Smooth muscle cell of bladder (primary cell): ENCODE measurements at places on chromosomes 6 and 20. TPM values are rescaled to one million over a fixed set of nuclear protein-coding genes. Genes with fewer than 3 reads are reported as not detected.

The SLC17A1 gene
- not detected in 2 replicates for total RNA-seq

The PACRG gene
- 0.14 TPM in 1 of 2 replicates, not detected in the other for total RNA-seq

The HLA-DQB1 gene
- not detected in 2 replicates for total RNA-seq

The HMGCLL1 gene
- 0.18 and 0.28 TPM in 2 replicates for total RNA-seq

The GRIK2 gene
- 1.3 and 3.5 TPM in 2 replicates for total RNA-seq

The PSMB1 gene
- total RNA-seq = 270 and 365 TPM in 2 replicates

The COL12A1 gene
- 686 and 786 TPM in 2 replicates for total RNA-seq

The HLA-DRA gene
- total RNA-seq = 0.09 TPM in 1 of 2 replicates, not detected in the other

The DEF6 gene
- 0.83 and 1.3 TPM in 2 replicates for total RNA-seq

The BEND6 gene
- total RNA-seq = 6.5 and 12.8 TPM in 2 replicates

The ZNF337 gene
- total RNA-seq = 12.7 and 21.4 TPM in 2 replicates

The RAB32 gene
- 111 and 124 TPM in 2 replicates for total RNA-seq

The ID1 gene
- total RNA-seq = 141 and 149 TPM in 2 replicates

The TTK gene
- 2.8 and 4.0 TPM in 2 replicates for total RNA-seq

The ADGRF5 gene
- total RNA-seq = 0.14 and 1.6 TPM in 2 replicates

The CRISP3 gene
- not detected in 2 replicates for total RNA-seq

The MTRF1L gene
- 12.8 and 13.8 TPM in 2 replicates for total RNA-seq

The MCM9 gene
- 7.7 and 7.8 TPM in 2 replicates for total RNA-seq

The LTB gene
- total RNA-seq = not detected in 2 replicates

The DEFB124 gene
- total RNA-seq = not detected in 2 replicates

The RAET1L gene
- not detected in 2 replicates for total RNA-seq

The FAXC gene
- total RNA-seq = 0.28 and 0.55 TPM in 2 replicates

The HLA-DOB gene
- 0.09 and 0.14 TPM in 2 replicates for total RNA-seq

The CPNE5 gene
- total RNA-seq = 0.55 TPM in 1 of 2 replicates, not detected in the other

The DAAM2 gene
- 1.4 and 1.9 TPM in 2 replicates for total RNA-seq

The SH3BGRL2 gene
- 2.0 and 2.2 TPM in 2 replicates for total RNA-seq

The MUC22 gene
- total RNA-seq = not detected in 2 replicates

The TRIM10 gene
- total RNA-seq = not detected in 2 replicates

The HLA-DQA1 gene
- not detected in 2 replicates for total RNA-seq

The EYS gene
- 0.14 and 0.28 TPM in 2 replicates for total RNA-seq

The EPHA7 gene
- total RNA-seq = under 0.01 and 0.37 TPM in 2 replicates

The RCAN2 gene
- total RNA-seq = 3.7 and 4.2 TPM in 2 replicates

The FBXO30 gene
- 17.5 and 20.8 TPM in 2 replicates for total RNA-seq

The OR2H2 gene
- not detected in 2 replicates for total RNA-seq

The TSPO2 gene
- not detected in 2 replicates for total RNA-seq

The RAB44 gene
- total RNA-seq = under 0.01 TPM in 2 replicates

The KCNK5 gene
- total RNA-seq = not detected in 2 replicates

The CAGE1 gene
- total RNA-seq = 0.09 and 0.14 TPM in 2 replicates
